T-helper 9 cell (primary cell): ENCODE measurements at places on chromosomes 11 and 22.

DNA sequence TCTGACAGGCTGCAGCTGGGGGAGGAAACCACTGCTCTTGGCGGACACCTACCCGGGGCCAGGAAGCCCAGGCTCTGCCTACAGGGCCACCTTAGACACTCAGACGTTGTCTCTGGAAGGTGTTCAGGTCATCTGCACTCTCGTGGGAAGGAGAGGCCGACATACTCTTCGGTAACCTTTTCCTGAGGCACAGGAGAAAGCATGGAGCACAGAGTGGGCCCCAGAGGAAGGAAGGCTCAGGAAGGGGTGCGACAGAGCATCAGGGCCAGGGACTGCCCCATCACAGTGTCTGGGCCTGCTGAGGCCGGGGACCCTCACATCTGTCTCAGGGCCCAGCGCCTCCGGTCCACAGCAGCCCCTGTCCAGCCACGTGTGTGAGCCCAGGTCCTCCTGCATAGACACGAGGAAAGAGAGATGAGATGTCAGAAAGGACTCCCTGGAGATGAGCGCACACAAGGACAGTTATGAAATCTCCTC is 18.2 kb upstream of the TUB start:
- no peak for DNase-seq

DNA sequence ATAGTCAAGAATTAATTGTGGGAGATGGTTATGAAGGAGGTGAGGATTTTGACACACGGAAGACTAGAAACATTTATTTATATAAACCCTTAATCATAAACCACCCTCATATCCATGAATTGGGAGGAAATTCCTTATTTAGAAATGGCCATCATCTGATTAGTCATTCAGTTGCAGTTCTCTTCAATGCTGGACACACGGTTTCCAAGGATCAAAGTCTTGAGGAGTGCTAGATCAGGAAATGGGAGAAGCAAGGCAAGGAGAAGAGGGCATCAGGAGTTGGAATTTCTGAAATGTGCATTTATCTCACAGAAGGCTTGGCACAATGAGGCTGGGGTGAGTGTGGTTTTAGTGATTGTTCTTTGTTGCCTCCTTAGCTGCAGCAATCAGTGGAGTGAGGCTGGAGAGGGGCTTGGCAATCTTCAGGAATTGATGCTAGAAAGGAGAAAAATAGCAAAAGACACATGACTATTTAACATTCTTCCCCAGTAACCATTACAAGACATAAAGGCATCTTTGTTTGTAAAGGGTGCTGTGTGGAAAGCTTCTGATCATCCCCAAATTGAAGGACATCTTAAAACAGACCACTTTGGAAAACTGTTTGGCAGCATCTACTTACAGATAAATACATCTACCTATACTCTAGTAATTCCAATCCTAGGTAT is 21.6 kb upstream of the GDPD4 start:
- DNase-seq: no peak

- DNase-seq: no peak
Measured at GRCh38 chr11:32309530-32310213, 125.7 kb downstream of the WT1 start.

- DNase-seq: no peak
Measured at GRCh38 chr11:27723687-27724086, 23.4 kb upstream of the BDNF start.

DNA sequence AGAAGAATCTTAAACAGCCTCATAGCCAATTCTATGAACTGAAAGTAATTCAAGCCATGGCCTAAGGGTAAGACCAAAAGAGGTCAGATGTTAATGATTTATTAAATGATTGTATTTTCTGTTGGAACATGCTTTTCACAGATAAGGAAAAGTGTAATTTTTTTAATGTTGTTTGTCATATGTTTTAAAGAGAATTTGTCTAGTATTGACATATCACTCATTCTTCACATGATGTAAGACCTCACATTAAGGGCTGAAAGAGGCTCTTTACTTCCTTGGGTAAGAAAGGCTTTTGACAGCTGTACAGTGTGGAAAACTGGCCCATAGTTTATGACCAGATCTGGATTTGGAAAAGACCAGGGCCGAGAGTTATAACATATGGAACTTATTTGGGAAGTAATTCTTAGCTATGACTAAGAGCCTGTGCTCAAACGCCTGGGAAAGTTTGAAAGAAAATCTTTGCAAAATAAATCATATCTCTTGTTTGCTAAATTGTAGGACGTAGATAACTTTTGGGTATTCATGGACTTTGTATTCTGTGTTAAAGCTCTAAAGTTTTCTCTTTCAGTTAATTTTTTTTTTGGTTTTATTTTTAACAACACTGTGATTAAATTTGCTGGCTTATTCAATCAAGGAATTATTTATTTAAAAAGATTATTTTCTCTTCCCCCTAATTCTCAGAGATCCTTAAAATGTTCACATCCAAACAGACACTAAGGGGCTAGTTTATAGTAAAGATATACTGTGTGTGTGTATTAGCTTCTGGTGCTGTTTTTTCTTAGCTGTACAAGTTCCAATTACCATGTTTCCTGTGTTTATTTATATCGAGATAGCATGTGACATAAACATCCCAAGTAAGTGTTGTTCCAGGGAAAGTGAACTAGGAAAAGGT is 162.2 kb downstream of the ARHGAP42 start:
- DNase-seq: no peak

DNA sequence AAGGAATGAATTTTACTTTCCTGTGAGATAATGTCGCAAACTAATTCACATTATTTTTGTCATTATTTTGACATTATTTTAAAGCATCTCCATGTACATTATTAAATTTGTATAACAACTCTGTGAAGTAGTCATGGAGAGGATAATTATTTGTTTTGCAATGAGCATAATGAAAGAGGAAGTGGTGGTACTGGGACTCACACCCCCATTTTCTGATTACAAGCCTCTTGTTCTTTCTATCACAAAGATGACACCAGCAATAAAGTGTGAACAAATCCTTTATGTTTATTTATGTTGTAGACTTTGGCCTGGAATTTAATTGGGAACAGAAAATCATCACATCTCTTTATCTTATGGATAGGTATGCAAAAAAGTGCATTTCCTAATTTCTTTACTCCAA is 522.6 kb downstream of the TMEM135 start:
- DNase-seq: no peak

- no peak for DNase-seq
Measured at GRCh38 chr11:133443206-133443747, 89.0 kb downstream of the OPCML start.
